ENCODE measurements at places on chromosomes 5 and 9.

- no peak for DNase-seq
Measured at GRCh38 chr9:126225611-126226609, 100.7 kb upstream of the MVB12B start.

DNA sequence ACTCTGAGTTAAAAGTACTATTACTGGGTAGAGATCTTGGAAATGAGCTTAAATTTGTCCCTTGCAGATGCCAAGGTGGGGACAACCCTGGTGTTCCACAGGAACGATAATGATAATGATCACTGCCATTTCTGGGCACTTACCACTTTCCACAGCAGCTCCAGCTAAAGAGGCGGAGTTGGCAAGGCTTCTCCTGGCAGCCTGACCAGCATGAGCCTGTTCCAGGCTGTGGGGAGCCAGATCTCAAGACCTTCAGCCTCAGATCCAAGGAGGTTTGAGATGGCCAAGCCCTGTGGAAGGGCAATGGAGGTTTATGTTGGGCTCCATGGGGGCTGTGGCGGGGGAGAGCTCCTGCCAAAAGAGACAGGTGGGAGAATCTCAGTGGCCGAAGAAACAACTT is 244.9 kb upstream of the MVB12B start:
- DNase-seq, result no peak

GRCh38 chr5:62521319-62521718 is 57.3 kb upstream of the LRRC70 start:
- DNase-seq, result no peak

DNA sequence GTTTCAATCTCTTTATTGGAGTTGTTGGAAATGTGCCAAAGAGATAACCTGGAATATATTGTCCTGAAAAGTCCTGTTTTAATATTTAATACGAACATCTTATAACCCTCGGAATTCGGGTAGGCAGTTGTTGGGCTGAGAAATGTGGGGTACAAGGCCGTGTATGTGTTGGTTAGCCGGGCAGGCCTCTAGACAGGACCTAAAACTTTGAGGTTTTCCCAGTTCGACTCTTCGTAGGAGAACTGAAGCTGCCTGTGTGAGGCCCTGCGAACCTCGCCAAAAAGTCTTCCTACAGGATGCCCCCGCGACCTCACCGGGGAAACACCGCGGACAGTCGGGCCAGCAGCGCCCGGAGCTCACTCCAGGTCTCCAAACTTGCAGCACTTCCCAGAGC is 583 bp upstream of the TJP2 start:
- DNase-seq, result no peak

All from activated T-helper 9 cell treated with anti-CD3 and anti-CD28 coated beads, Interleukin-2, amount 50 U/mL, for 16 hours (primary cell).